Daoy (cell line): ENCODE measurements at places on chromosomes 16 and 17.

GRCh38 chr17:80212962-80213642, 7.0 kb downstream of the SGSH start:
- no peak for DNase-seq

DNA sequence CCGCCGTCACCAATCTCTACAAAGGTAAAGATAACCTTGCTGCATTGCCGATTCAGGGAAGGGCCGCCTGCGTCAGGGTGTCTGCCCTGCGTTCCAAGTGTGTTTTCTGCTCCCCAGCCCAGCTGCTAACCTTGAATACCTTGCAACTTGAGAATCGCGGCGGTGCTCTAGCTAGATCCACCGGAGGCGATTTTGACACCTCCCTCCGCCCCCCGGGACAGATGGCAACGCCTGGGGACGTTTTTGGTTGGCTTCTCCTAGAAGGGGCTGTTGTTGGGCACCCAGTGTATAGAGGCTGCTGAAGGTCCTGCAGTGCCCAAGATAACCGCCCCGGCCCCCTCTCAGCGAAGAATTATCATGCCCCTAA, 1.5 kb downstream of the HAPSTR1 start:
- peak; percentile 13 for DNase-seq

GRCh38 chr16:35308674-35309073, 1849.3 kb downstream of the TP53TG3F start:
- DNase-seq: no peak

DNA sequence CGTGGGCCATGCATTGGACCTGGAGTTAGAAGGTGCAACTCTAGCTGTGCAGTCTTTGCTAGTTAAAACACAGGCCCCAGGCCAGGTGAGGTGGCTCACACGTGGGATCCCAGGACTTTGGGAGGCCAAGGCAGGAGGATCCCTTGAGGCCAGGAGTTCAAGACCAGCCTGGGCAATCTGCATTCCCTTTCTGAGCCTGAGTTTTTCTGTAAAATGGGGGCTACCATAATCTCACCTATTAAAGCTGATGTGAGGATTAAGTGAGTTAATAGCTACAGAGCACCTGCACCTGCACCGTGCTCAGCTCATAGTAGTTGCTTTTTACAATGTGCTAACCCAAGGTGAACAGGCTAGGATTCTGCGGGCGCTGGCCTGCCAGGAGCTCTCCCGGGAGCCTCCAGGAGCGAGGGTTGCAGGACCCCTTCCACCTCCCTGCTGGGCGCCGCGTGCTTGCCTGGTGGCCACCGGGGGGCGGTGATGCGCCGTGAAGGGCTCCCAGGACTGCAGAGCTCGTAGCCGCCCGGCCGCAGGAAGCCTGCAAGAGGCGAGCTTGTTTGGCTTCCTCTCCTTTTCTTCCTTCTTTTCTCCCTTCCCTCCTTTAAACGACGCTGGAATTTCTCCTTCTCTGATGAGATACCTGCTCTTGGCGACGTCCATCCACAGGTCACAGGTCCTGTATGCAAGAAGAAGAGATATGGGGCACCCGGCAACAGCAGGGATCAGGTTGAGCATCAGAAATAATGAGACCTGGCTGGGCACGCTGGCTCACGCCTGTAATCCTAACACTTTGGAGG, 51.3 kb downstream of the ZFP90 start:
- peak; percentile 64 for DNase-seq

GRCh38 chr16:51374346-51374745, 223.3 kb upstream of the SALL1 start:
- DNase-seq: no peak

- peak; percentile 71 for DNase-seq
Measured at GRCh38 chr17:57783338-57783742, 38.2 kb upstream of the CCDC182 start.

DNA sequence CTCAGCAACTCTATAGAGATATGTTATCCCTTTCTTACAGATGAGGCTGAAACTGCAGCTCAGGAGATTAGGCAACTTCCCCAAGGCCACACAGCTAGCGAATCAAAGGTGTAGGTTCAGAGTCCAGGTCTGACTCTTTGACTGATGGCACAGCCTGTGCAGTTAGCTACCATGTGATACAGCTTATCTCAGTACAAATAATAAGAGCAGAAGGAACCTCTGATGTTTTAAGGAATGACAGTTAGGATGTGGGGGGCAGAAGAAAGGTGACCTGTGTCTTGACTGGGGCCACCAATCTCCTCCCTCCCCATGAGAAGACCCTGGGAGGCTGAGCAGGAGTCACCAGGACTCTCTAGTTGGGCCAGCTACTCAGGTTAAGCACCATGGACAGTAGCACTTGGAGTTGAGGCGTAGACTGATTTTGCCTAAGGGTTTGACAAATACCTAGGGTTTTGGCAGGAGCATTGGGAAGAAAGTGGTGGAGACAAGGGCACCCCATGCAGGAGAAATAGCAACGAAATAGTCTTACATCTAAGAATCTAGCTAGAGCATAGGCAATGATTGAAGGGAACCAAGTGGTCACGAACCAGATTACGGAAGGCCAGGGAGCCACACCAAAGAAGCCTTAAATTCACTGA, 22.8 kb upstream of the ACSM2B start:
- DNase-seq: no peak

DNA sequence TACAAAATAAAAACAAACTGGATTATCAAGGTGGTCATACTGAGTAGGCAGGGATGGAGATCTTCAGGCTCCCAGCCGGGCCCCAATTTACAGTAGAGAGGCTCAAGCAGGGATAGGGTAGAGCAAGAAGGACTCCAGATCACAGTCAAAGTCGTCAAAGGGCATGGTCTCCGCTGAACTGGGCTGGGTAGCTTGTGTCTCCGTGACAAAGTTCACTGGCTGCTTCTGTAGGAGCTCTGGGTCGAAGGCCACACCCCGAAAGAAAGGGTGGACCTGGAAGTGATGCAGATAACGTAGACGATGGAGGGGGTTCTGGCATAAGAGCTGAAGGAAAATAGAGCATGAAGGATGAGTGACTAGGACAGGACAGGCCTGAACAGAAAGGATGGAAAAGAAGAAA, 3.6 kb downstream of the RSKR start:
- DNase-seq: no peak

- DNase-seq: no peak
Measured at GRCh38 chr17:59826706-59827453, 65.9 kb downstream of the TUBD1 start.

GRCh38 chr17:5843366-5844026, 226.7 kb upstream of the WSCD1 start:
- no peak for DNase-seq

GRCh38 chr17:27807567-27808470, 7.5 kb upstream of the NOS2 start:
- peak; percentile 43 for DNase-seq

DNA sequence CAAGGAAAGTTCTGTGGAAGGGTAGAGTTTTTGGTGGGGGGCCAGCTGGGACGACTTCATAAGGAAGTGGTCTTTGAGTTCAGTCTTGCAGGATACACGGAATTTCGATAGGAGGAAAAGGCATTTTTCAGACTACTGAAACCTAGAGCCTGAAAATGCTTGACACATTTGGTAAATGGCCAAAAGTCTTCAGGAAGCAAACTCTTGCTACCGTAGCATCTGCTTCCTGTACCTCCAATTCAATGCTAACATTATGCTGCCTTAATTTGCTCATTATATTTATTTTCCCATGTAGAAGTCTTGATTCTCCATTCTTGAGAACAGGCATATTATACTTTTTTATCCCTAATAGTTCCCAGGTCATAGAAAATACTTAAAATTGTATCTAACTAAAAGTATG, 129.3 kb upstream of the MED13 start:
- DNase-seq: no peak

GRCh38 chr16:78478267-78478861, 378.9 kb downstream of the WWOX start:
- DNase-seq: peak; percentile 20

GRCh38 chr17:36930583-36930900, 6.7 kb upstream of the LHX1 start:
- no peak for DNase-seq

GRCh38 chr16:86991679-86992078, 325.5 kb downstream of the C16orf95 start:
- DNase-seq: peak; percentile 66

- DNase-seq: no peak
Measured at GRCh38 chr16:88471575-88471974, 18.5 kb downstream of the ZFPM1 start.

GRCh38 chr17:74923538-74924249, 379 bp upstream of the OTOP2 start:
- peak; percentile 66 for DNase-seq

DNA sequence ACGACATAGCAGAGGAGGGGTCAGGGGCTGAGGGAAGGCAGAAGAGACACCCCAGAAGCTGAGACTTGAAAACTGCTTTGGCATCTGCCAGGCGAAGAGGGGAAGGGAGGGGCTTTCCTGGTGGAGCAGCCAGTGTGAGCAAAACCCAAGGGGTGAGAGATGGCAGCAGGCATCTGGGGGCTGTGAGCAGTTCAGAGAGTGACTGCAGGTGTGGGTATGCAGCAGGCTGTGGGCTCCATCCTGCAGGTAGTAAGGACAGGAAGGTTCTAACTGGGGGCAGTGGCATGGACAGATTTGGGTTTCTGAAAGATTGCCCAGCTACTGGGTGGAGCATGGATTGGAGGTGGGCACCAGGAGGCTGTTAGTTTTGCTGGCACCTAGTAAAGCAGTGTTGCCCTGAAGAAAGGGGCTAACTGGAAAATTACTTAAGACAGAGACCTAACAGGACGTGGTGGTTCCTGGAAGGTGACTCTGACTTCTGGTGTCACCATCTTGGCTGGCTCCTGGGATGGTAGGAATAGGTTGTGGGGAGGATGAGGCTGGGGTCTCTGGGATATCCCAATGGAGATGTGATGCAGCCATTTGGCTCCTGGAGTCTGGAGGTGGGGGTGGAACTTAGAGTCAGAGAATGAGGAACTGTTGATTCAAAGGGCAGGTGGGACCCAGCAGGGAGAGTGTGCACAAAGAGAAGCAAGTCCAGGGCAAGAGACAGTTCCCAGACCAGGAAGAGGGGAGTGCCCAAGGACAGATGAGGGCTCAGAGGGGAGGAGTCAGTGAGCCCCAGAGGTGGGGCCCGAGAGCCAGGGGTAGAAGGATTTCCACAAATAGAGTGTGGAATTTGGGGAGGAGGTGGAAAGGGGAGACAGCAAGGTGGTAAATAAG, 11.2 kb downstream of the BCL7C start:
- DNase-seq: no peak

DNA sequence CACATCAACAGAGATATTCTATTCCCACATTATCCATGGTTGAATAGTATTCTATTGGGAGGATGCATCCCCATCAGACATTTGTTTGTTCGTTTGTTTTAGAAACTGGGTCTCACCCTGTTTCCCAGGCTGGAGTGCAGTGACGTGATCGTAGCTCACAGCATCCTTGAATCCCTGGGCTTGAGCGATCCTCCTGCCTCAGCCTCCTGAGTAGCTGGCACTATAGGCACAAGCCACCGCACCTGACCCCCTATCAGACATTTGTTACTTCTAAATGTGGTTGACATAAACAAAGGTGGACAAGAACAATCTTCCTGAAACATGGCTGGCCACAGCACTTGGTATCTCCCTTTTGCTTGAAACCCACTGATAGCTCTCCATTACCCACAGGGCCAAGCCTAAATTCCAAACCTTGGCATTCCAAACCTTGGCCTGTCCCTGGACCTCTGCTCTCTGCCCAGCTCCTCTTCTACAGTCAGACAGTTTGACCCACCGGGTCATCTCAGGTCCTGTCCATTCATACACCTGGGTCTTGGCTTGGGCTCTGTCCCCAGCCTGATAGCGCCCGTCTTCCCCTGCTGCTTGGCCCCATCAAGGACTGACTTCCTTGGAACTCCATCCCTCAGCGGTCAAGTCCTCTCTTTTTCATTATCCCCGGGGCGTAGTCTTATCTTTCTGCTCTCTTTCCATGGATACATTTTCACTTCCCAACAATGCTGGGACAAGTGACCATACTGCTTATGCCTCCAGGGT, 1.5 kb upstream of the PRR29 start:
- no peak for DNase-seq

DNA sequence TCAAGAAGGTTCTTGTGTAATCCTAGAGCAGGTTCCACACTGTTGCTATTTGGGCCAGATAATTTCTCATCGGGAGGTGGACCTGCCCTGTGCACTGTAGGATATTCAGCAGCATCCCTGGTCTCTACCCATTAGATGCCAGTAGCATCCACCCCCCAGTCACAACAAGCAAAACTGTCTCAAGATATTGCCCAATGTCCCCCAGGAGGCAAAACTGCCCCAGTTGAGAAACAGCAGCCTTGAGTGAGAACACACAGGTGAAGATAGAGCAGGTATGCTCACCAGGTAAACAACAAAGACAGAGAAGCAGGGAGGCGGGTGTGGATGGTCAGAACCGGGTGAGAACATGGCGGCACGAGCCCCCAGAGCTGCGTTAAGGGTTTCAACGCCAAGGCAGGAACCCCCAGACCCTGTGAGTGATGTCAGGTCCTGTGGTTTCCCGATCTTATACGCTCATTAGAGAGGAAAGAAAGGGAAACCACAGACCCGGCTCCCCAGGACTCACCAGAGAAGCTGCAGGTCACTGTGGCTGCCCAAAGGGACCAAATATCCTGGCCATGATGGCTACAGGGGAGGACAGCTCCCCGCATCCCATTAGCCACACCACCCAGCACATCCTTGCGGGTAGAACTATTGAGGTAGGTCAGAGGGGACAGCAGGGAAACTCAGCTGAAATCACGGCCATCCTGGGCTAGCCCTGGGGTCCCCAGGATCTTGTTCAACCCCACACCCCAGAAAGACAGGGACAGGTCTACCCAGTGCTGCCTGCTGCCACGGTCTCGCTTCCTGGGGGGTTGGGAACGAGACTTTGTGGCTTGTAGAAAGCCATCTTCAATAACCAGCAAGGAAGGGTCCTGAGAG, 21.2 kb downstream of the CDC42EP4 start:
- peak; percentile 49 for DNase-seq

GRCh38 chr17:46950997-46951621, 27.9 kb downstream of the RPRML start:
- DNase-seq: no peak

GRCh38 chr16:56241596-56241995, 50.3 kb downstream of the GNAO1 start:
- peak; percentile 74 for DNase-seq

DNA sequence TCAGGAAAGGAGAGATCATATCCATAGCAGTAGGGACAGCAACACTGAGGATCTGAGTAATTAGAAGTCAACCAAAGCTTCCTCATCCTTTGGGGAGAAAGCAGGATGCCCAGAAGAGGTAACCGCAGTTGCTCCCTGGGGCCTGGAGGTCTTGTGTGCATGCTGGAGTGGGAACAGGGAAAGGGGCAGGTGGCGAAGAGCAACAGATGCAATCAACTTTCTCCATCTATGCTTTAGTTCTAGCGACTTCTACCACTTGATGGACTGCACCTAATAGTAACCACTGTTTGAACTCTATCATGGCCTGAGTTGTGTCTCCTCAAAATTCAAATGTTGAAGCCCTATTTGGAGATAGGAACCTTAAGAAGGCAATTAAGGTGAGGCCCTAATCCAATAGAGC, 503.8 kb downstream of the NPIPA7 start:
- no peak for DNase-seq

DNA sequence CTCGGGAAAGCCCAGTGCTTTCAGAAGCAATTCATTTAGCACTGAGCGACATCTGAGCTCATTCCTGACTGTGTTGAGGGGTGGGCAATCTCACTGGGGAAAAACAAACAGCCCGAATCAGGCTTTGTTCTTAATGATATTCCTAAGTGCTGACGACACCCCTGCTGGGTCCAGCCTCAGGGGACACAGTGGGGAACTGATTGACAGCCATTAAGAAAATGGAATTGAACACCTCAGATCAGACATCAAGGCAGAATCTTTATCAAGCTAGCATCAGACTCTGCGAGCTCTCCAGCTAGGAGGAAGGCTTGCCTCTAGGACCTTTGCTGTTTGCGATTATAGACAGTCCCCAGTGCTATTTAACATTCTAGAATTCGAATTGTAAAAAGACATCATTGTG, 22.5 kb upstream of the LYRM9 start:
- no peak for DNase-seq

GRCh38 chr17:1713878-1714426, 3.8 kb upstream of the TLCD2 start:
- peak; percentile 69 for DNase-seq
